Upper lobe of left lung (tissue), 6 donors: ENCODE measurements at places on chromosomes 13 and 19. TPM values are rescaled to one million over a fixed set of nuclear protein-coding genes. Genes with fewer than 3 reads are reported as not detected.

Gene ALG5
- total RNA-seq: 27.0 TPM

Gene DKKL1
- total RNA-seq: not detected

Gene MYH14
- 168 TPM for total RNA-seq

Gene ZNF93
- 3.1 TPM for total RNA-seq

Gene MAMSTR
- 2.3 TPM for total RNA-seq

- no peak for DNase-seq
These were observed 380.2 kb downstream of the FGF9 start for GRCh38 chr13:22050951-22051563.

GRCh38 chr19:41299046-41299754 lies 10.8 kb upstream of the CCDC97 start:
- peak; percentile 56 for DNase-seq

DNA sequence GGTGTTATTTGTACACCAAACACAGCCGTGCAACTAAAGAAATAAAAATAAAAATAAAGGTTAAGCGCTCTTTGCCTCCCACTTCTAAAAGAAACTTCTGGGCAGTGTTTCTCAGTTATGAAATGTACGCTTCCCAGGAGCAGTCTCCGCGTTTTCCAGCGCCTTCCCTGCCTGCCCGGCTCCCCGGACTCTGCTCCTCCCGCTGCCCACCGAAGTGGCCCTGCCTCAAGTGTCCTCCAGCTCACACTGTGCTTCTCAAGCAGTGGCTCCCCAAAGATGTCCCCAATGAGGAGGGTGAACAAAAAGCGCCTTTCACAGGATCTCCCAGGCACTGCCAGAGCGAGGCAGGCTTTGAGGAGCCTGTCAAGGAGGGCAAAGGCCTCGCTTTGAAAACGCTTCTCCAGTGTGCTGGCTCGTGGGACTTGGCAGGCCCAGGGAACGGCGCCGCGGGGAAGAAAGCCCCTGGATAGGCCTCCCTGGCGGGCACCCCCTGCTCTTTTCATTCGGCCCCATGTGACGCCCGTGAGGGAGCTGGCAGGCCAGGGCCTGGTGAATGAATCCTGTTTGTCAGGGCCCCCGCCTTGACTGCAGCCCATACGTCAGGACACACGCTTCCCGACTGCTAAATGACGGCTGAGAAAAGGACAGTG lies 187.1 kb downstream of the FOXO1 start:
- no peak for DNase-seq

GRCh38 chr19:38375748-38376147 lies 1.4 kb downstream of the PSMD8 start:
- no peak for DNase-seq

- DNase-seq: no peak
These were observed 27.5 kb downstream of the MICU2 start for GRCh38 chr13:21576426-21576825.

DNA sequence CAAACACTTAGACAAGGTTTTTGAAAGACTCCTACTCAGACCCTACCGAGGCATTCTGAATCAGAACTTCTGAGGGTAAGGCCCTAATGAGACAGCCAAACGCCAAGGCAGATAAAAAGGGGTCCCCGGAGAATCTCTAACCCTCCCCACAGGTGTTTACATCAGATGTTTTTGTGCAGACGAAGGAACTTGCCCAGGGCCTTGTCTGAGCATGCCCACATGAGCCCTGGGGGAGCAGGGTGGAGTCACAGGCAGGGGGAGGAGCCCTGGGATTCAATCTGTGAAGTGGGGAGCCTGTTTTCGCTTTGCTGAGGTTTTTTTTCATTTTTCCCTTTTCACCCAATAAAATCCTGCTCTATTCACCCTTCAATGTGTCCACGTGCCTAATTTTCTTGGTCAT lies 61.6 kb upstream of the MED4 start:
- DNase-seq: no peak
